Frontal cortex (tissue), 4 donors: ENCODE measurements at places on chromosomes 13 and 19. TPM values are rescaled to one million over a fixed set of nuclear protein-coding genes. Genes with fewer than 3 reads are reported as not detected.

DNA sequence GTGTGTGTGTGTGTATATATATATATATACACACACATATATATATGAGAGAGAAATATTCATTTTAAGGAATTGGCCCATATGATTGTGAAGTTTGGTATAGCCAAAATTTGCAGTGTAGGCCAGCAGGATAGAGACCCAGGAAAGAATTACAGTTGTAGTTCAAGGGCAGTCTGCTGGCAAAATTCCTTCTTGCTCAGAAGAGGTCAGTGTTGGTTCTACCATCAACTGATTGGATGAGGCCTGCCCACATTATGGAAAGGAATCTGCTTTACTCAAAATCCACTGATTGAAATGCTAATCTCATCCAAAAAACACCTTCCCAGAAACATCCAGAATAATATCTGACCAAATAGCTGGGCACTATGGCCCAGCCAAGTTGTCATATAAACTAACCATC lies 24.0 kb downstream of the RNF6 start:
- DNase-seq: no peak

DNA sequence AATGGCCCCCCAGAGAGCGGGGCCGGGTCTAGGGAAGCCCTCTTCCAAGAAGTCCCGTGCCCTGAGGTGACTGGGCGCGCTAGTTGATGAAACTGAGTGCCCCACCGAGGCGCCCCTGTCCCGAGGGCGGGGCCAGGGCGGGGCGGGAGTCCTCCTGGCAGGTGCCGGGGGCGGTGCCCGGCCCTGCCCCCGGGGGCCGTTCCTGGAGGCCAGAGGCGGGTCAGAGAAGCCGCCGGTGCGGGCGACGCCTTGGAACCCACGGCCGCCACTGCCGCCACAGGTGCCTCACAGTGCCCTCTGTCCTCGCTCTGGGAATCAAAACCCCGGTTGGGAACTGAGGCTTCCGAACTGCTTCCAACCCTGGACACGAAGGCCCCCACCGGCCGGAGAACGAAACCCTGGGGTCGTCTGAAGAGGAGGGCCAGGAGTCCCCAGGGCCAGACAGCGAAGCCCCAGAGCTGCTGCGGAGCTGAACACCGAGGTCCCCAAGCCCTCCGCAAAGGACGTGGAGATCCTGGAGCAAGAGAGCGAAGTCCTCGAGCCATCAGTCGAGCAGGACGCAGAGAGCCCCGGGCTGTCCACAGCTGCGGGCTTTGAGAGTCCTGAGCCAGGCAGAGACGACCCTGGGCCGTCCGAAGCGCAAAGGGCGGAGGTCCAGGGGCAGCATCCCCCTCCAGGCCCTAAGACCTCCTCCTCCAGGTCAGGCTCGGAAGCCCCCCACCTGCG lies at the start of gene MISP3:
MISP3 (plus strand) TSS at position 252 of the 726 bp plus-strand sequence. CDS start 524 bp downstream, outside the sequence.
- no peak for DNase-seq

- no peak for DNase-seq
Measured at GRCh38 chr19:48735031-48735615, 5.3 kb downstream of the RASIP1 start.

GRCh38 chr19:1648459-1648849 lies 4.0 kb downstream of the TCF3 start:
- no peak for DNase-seq

The ZNF570 gene
- 42.8 TPM for total RNA-seq

DNA sequence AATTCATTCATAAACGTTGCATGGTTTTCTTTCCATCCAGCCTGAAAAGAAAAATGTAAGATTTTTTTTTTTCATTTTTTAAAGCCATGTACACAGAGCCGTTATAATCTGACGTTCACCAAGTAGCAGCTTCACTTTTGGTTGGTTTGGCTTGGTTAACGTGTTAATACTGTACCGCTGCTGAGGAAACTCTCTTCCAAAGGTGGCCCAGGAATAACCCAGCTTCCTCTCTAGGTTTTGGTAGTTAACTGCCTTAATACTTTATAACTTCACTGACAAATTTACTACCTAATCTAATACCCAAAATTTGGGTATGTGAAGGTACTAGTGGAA lies 1.7 kb downstream of the INTS6 start:
- no peak for DNase-seq

GRCh38 chr19:33207040-33207620 lies 13.0 kb downstream of the LRP3 start:
- no peak for DNase-seq

DNA sequence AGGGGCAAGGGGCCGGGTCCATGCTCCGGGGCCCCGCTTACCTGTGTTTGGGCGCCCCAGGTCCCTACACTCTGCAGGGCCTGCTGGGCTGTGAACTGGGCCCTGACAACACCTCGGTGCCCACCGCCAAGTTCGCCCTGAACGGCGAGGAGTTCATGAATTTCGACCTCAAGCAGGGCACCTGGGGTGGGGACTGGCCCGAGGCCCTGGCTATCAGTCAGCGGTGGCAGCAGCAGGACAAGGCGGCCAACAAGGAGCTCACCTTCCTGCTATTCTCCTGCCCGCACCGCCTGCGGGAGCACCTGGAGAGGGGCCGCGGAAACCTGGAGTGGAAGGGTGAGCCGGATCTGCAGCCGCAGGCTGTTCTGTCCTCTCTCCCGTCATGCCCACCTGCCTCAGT lies 1.7 kb downstream of the FCGRT start:
- no peak for DNase-seq

GRCh38 chr19:44575116-44575700 lies 38.2 kb upstream of the IGSF23 start:
- DNase-seq: no peak

- DNase-seq: no peak
Measured at GRCh38 chr13:43094901-43095300, 71.5 kb downstream of the DNAJC15 start.

The GGN gene
- 0.82 TPM for total RNA-seq

DNA sequence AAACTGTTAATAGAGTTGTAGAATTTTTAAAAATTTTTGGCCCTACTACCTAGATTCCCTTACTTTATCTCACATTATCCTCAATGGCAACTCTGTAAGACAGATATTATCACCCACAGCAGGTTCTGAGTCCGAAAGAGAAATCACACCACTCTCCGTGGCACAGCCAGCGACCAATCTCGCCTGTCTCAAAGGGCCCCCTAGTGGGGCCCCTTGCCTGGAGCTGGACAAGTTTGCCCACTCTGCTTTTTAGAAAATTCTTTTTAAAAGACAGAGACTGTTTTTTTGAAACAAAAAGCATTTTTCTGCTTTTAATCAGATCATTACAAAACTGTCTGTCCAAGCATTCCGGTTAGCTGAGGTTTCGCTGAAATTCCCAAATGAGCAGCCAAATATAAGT lies 21.7 kb downstream of the PHF11 start:
- no peak for DNase-seq

DNA sequence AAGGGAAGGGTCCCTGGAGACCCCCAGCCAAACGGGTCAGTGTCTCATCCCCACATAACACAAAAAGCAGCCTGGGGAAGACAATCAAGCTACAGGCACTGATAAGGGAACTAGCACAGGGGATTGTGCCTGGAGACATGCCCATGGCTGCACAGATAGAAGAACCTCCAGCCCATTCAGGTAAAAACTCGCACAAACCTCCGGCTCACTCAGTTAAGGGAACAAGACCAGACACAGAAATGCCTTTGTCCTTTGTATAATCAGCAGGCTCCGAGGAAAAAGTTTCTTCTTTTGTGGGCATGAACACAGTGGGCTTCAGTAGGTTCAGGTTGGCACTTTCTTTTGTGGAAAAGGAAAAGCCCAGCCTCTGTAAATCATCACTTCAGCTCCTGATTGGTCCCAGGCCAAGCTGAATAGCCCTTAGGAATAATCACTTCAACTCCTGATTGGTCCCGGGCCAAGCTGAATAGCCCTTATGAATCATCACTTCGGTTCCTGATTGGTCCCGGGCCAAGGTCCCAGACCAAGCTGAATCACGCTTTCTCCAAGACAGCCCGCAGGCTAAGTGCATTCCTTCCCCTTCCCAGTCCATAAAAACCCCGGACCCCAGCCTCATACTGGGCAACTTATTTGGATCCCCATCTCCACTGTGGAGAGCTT lies 5.0 kb upstream of the ZNF230 start:
- DNase-seq: no peak

The SCN1B gene
- total RNA-seq: 0.82 TPM

DNA sequence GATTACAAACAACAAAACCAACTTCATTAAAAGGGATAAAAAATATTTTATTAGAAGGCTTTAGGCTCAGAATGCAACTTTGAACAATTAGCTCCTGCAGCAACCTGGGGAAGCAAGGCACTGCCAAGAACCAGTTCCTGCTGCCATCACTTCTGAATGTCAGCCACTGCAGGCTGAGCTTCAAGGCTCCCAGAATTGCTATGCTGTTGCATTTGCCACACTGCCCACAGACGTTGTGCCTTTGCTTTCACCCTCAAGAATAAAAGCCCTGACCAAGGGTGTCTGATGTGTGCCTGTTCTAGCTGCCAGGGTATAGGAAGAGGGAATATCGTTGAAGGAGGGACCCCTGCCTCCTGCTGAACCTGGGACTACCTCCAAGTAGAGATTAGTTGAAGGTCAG lies 238.4 kb downstream of the ITGBL1 start:
- DNase-seq: no peak

DNA sequence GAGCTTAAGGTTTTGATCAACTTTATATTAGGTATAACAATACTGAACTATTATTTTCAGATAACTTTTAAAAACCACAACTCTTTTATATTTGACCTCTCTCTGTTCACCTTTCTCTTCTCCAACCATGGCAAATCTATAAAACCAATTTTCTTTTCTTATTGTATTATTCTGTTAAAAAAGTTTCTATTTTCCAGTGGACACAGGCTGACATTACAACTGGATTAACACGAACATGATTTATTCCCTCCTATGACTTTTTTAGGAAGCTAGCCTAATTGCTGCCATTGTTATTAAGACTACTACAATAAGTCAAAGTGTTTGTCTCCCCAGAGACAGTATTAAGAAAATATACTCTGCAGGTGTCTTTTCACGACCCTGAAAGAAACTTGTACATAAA lies 2291.1 kb upstream of the PCDH20 start:
- no peak for DNase-seq

The ZNF121 gene
- total RNA-seq: 106 TPM

DNA sequence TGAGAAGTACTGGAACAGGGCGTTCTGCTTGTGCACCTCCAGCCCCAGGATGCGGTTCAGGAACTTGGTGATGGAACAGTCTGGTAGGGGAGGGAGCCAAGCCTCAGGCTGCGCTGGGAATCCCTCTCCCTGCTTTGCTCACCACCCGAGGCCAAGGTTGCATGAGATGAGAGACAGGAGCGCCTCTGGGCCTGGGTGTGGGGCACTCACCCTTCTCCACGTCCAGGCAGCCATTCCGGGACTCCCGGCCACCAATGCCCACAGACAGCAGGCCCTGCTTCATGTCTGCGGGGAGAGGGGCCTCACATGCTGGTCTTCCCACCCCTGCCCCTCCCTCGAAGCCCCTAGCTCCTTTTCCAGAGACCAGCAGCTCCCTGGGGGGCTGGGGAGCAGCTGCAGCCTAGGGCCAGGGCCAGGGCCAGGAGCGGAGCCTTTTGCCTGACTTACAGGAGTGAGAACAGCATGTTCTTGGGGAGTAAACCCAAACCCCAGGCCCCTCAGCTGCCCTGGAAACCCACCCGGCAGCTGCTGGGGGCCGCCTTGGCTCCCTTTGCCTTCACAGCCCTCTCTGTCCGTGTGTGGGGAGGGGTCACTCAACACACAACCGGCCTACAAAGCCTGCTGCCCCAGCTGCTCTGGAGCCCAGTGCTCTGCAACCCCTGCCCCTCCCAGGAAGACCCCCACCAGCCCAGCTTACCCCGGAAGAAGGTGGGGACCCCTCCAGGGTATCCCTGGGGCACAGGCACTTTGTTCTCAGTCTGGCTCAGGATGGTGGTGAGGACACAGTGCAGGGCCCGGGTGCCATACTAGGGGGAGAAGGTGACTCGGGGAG lies 7.2 kb downstream of the GPX4 start:
- DNase-seq: no peak

- DNase-seq: no peak
Measured at GRCh38 chr19:27776020-27776419, 1436.9 kb downstream of the UQCRFS1 start.

- no peak for DNase-seq
Measured at GRCh38 chr19:46887240-46887782, 26.5 kb downstream of the ARHGAP35 start.

- no peak for DNase-seq
Measured at GRCh38 chr19:49223472-49223871, 65.9 kb downstream of the TRPM4 start.

The KIR2DL3 gene
- total RNA-seq: not detected

- no peak for DNase-seq
Measured at GRCh38 chr13:86193281-86193680, 394.1 kb upstream of the SLITRK6 start.

GRCh38 chr19:50384685-50385535 lies 763 bp downstream of the POLD1 start:
- no peak for DNase-seq

The RXFP2 gene
- total RNA-seq: 0.82 TPM

GRCh38 chr13:113034451-113035212 lies 65.6 kb downstream of the MCF2L start:
- DNase-seq: peak; percentile 71

DNA sequence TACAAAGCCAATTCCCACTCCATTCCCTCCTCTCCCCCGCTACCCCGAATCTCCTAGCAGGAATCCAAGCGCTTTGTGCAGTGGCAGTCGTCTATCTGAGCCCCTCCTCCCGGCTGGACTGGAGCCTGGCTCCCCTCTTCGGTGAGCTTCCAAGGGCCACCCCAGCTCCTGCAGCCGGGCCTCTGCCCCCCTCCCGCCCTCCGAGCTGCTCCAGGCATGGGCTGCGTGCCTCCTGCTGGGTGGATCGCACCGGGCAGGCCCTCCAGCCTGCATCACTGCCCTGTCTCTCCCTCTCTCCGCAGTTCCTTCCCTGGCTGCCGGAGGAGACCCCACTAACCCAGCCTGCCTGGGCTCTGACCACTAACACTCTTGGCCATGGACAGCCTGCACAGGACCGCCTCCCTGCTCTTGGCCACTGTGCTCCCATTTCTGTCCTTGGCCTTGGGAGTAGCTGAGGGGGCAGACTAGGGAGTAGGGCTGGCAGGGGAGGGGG lies 12.9 kb upstream of the LENG8 start:
- no peak for DNase-seq

The ELANE gene
- not detected for total RNA-seq

DNA sequence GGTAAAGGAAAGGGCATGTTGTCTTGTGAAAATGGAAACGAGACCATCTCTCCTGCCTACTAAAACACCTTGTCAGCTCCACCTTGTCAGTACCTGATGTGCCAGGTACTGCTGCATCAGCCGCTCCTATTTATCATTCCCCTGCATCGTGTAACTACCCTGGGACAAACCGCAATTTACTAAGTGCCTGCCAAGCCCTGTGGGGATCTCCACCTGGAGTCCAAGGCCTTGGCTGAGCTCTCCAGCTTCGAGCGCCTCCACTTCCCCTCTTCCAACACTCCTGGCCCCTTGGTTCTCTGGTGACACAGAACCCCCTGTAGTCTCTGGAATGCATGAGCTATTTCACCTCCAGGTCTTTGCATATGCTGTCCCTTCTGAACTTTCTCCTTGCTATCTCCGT lies 25.9 kb upstream of the CCNP start:
- no peak for DNase-seq

DNA sequence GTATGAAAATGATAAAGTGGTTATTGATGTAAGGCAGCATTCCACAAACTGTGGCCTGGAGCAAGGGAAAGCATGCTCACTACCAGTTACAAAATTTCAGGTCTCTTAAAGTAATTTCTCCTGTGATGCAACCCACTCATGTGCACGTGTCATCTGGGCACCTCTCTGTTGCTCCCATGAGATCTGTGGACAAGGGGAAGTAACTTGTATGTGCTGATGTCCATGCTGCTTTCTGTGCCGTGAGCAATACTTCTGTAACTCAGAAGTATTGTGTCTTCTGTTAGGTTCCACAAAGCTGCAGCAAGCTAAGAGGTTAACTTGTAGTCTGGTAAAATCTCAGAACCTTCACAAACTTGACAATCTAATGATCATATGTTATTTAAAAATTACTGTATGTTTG lies 930.0 kb upstream of the SLITRK6 start:
- DNase-seq: no peak
